Activated T-cell treated with anti-CD3 and anti-CD28 coated beads, Interleukin-2, amount 50 U/mL, for 24 hours (primary cell): ENCODE measurements at places on chromosomes 11 and 22.

GRCh38 chr11:73869332-73869949 is 7.2 kb downstream of the COA4 start:
- DNase-seq: no peak

DNA sequence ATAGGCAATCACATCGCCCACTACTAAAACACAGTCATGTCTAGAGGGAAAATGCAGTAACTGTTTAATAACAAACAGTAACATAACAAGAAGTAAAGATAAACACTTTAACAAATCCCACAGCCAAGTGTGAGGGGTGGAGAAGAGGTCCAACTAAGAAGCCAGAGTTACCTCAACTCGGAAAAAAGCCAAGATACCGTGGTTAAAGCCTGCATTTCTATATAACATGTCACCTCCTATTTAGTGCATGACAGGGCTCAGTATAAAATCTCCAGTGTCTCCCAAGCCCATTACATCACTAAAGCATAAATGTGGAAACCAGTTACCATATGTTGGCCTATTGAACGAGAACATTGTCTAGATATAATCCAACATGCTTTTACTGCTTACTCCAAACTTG is 281.7 kb downstream of the LRRC4C start:
- no peak for DNase-seq

DNA sequence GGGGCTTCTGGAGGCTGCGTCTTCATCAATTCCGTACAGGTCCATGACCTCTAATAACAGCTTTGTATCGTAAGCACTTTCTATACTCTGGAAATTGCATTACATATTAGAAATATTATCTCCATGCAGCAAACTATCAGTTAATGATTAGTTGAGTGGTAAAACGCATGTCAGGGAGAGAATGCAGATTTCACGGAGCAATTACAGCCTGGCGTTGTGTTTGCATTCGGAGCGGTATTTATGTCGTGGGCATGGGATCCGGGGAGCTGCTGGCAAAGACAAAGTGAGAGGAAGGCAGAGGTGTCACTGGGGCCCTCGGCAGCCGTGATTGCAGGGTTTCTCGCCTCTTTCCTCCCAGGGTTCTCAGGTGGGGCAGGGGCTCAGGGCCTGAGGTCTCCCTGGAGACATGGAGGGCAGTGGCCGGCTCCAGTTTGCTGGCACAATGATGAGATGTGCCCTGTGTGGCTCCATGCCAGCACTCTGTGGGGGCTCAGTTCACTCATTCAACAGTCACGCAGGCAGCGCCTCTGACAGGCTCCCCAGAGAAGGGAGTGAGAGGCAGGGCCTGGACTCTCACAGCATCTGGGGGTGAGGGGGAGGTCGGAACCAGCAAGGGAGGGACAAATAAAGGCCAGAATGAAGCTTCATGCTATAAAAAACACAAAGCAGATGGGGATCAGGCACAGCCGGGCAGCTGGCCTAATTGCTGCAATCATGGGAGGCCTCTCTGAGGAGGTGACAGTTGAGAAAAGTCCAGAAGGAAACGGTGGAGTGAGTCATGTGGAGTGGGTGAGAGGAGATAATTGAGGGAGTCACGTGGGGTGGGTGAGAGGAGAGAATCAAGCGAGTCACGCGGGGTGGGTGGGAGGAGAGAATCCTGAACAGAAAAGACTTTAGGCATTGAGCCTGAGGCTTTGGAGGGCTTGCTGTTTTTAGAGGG is 1002.7 kb downstream of the BRD1 start:
- DNase-seq: peak; percentile 20

DNA sequence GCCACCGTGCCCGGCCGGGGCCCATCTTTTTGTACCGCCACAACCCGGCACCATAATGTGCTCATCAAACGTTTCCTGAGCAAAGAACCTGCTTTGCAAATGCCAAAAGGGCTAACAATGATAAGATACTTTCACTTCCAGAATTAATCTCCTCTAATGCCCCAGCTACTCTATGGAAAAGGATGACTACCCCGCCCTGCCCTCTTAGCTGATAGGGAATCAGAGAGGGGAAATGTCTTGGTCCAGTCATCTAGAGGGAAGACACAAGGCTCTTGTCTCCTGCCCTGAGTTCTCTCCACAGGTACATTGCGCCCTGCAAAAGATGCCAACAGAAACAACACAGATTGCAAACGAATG is 586 bp downstream of the TTLL1 start:
- DNase-seq: no peak

GRCh38 chr11:44525473-44526252 is 39.8 kb upstream of the CD82 start:
- DNase-seq: no peak

GRCh38 chr11:64249563-64250414 is 1.5 kb upstream of the PLCB3 start:
- DNase-seq: no peak

GRCh38 chr11:59062602-59063529 is 23.2 kb upstream of the GLYATL1B start:
- DNase-seq: no peak

- peak; percentile 52 for DNase-seq
Observed at GRCh38 chr11:61890529-61891330, 615 bp downstream of the FADS3 start.

GRCh38 chr11:10405865-10406592 is 49.0 kb upstream of the AMPD3 start:
- peak; percentile 50 for DNase-seq

DNA sequence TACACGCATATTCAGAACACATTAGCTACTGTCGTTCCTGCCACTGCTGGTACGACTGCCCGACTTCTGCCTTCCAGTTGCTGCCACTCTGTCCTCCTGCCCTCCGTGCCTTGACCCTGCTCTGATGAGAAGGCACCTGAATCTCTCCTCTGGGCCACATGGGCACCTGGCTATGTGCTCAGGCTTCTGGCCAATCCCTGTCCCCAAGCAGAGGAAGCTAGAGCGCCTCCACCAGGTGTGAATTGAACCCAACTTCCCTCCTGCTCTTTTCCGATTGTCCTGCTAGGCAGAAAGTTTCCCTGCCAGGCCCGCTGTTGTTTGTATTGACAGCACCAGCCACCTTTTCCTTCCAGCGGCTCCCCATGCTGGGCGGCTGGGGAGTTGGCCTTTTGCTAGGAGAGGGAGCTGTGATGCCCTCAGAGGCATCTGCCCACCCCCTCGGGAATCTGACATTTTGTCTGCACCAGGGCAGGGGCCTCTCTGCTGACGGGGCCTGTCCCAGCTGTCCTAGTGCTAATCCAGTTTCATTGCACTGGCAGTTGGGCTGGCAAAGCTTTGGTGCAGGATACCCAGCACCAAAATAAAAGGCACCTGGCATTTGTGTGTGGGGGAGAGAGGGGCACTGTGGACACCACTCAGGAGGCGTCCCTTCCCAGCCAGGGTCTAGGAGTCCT is 118.0 kb downstream of the GRIK4 start:
- DNase-seq: no peak

- DNase-seq: peak; percentile 75
Observed at GRCh38 chr11:326842-327580, 6.4 kb upstream of the IFITM3 start.

DNA sequence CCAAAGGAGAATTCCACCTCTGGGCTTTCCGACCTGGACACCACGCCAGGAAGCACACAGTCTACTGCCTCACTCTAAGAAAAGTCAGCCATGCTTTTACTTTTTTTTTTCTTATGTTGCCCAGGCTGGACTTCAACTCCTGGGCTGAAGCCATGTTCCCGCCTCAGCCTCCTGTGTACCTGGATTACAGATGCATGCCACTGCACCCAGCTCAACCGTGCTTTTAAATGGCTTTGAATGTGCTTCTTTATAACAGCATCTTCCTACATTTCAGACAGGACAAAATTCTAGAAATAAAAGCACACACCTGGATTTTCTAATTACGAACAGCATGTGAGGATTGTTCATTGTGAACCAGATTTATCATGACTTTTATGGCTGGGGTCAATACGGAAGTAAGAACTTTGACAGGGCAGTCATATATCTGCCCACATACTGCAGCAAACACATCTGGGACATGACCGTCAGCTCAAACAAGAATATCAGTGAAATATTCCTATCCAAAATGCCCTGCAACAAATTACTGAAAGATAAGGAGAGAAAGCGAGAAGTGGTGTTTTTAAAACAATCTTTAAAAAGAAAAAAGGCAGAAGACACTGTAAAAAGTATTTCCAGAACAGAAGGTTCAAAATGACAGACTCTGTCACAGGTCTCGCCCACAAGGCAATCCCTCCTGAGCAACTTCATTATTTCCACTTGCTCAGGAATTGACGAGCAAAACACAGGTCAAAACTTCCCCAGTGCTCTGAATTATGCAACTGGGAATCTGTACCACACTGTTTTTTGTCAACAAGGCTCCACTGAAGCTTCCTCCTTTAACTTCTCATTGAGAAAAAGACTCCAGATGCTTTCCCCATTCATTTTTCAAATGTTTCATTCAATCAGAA is 42.1 kb downstream of the PACSIN2 start:
- no peak for DNase-seq

GRCh38 chr11:22479208-22479607 is 141.0 kb downstream of the SLC17A6 start:
- DNase-seq: no peak

GRCh38 chr11:64204464-64204989 is 2.0 kb upstream of the FERMT3 start:
- DNase-seq: peak; percentile 78

DNA sequence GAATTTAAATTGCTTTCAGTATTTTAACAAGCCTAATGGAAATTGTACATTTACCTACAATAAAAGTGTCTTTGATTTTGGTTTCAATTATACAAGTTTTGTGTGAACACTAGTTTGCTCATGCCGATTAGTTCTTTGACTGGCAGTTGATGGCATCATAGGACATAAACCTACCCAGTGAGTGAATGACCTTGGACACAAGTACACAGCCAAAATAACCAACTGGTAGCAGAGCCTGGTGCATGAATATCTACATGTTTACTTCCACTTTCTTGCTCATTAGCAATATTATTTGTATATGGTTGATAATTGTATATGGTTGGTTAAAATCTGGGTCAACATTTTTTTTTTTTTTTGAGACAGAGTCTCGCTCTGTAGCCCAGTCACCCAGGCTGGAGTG is 37.8 kb downstream of the STIM1 start:
- no peak for DNase-seq

DNA sequence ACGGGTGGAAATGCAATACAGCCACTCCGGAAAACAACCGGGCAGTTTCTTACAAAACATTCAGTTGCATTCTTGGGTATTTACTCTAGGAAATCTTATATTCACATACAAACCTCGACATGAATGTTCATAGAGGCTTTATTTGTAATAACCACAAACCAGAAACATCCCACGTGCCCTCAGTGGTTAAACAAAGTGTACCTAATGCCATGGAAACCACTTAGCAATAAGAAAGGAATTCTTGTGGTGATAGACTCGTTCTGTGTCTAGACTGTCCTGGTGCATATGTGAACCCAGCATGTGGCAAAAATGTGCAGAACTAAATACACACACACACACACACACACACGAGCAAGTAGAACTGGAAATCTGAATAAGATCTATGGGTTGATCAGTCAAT is 1073.3 kb downstream of the TBC1D22A start:
- DNase-seq: no peak

- no peak for DNase-seq
Observed at GRCh38 chr11:88535266-88535665, 197.7 kb upstream of the CTSC start.

DNA sequence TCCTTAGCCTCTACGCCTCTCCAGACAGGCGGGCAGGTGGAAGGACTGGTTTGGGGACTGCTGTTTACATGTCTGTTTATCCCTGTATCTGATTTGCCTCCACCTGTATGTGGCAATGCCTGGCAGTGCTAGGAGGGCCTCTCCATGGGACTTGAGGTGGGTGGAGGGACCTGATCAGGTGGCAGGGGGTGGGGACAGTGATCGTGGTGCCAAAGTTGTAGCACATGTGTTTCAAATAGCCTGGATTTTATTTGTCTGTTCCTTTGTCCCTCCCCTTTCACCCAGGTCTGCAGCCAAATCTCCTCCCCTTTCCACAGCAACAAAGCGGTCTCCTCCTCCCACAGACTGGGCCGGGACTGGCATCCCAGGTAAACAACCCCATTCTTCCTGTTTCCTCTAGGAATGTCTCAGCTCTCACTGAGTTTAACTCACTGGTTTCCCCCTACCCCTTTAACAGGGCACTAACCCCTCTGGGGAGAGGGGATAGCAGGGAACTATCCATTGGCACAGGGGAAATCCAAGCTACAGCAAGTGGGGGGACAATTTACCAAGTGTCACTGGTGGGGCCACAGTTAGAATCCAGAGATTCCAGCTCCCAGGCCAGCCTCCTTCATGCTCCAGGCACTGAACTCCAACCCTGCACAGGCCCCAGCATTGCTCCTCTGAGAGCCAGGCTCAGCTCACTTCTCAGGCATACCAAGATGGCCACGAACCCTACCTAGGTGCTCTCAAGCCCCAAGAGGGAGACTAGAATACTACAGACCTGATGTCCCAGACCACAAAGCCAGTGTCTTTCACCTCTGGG is 22.9 kb upstream of the TLCD5 start:
- DNase-seq: no peak

GRCh38 chr11:11157185-11157584 is 195.9 kb downstream of the CSNK2A3 start:
- DNase-seq: peak; percentile 51

- no peak for DNase-seq
Observed at GRCh38 chr11:14111496-14111895, 149.0 kb downstream of the SPON1 start.

- no peak for DNase-seq
Observed at GRCh38 chr11:94662065-94662779, 95.1 kb downstream of the PIWIL4 start.

GRCh38 chr11:28598531-28598930 is 490.3 kb downstream of the METTL15 start:
- DNase-seq: no peak

DNA sequence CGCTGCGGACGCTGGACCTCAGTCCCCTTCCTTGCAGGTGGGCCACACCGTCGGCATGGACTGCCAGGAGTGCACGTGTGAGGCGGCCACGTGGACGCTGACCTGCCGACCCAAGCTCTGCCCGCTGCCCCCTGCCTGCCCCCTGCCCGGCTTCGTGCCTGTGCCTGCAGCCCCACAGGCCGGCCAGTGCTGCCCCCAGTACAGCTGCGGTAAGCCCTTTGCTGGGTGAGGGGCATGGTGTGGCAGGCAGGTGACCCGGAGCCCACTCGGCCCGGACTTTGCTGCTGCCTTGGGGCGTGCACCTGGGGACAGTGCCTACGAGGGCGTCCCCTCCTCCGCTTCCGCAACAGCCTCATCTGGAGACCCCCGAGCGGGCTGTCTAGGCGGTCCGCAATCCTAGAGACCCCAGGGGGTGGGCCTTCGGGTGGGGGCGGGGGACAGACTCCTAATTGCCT is 25.4 kb upstream of the MUC5B start:
- DNase-seq: no peak

DNA sequence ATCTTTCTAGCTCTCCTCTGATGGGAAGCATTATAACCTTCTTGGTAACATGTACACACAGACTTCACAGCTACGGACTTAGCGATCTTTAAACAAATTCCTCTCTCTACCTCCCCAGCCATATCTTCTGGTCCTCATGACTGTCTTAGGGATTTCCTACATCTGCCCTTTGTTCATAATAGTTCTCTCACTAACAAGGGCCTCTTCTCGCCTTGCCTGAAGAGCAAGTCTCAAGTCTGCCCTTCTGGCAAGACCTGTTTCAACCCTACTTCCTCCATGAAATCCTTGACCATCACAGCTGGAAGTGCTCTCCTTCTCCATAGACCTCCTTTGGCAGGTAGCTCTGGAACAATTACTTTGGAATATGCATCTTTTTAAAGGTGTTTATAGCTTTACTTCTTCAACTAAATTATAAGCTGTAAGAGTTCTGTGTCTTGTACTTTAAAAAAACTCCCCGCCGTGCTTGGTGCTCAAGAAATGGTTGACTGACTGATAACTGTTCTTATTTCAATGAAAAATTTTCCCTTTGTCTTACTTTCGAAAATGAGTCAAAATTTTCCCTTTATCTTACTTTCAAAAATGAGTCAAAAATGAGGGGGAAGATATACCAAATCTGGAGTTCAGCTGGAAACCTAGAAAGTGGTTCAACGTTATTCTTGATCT is 34.7 kb downstream of the SNX19 start:
- no peak for DNase-seq
